Central memory CD8-positive, alpha-beta T cell (primary cell): ENCODE measurements at places on chromosomes 16 and 17.
A peak's percentile ranks its signal among the peaks of the same experiment; 100 is the strongest.

DNA sequence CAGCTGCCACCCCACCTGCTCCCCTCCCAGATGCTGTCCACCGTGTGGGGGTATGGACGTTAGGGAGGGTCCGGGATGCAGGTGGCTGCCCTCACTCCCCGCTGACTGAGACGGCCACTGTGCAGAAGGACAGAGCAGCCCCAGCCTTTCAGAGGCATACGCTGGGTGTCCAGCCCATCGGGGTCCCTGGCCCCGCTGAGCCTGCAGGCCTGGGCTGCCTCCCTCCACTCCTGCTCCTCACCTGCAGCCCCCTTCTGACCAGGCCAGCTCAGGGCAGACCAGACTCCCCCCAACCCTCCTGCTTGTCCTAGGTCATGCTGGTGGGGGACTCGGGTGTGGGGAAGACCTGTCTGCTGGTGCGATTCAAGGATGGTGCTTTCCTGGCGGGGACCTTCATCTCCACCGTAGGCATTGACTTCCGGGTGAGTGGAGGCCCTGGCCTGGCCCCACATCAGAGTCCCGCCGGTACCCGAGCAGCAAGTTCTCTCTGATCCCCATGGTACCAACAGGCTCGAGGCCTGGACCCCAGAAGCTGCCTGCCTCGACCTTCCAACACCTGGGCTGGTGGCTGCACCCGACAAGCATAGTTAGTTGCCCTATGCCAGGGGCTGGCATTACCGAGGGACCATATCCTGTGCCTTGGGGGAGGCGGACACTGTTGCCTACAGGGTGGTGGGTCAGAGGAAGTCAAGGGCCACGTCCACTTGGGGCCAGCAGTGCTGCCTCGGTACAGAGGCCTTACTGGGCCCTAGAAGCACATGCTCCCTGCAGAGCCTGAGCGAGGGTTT lies 1.4 kb downstream of the RAB26 start:
- peaks cover 5% of the 10 kb centered on the region for H3K36me3 ChIP-seq
- peak overlapping the region; percentile 63 for H3K4me3 ChIP-seq
- H3K27me3 ChIP-seq: no peaks in the 10 kb centered on the region
- DNase-seq: no peak
- H3K4me1 ChIP-seq: peaks cover 29% of the 10 kb centered on the region

- peaks cover 6% of the 10 kb centered on the region for H3K4me1 ChIP-seq
- no peak overlapping the region for H3K27ac ChIP-seq
- no peak for DNase-seq
- H3K27me3 ChIP-seq: peaks cover 70% of the 10 kb centered on the region
Observed at GRCh38 chr16:55479430-55480140, 587 bp downstream of the MMP2 start.

- H3K4me1 ChIP-seq: no peaks in the 10 kb centered on the region
- no peaks in the 10 kb centered on the region for H3K36me3 ChIP-seq
- DNase-seq: no peak
- H3K27ac ChIP-seq: no peak overlapping the region
Observed at GRCh38 chr16:14015948-14016347, 55.2 kb upstream of the MRTFB start.

GRCh38 chr17:55649957-55650597 lies 72.6 kb downstream of the TMEM100 start:
- no peaks in the 10 kb centered on the region for H3K36me3 ChIP-seq
- DNase-seq: no peak
- H3K27ac ChIP-seq: no peak overlapping the region
- peaks cover 57% of the 10 kb centered on the region for H3K27me3 ChIP-seq
- H3K4me3 ChIP-seq: no peak overlapping the region

DNA sequence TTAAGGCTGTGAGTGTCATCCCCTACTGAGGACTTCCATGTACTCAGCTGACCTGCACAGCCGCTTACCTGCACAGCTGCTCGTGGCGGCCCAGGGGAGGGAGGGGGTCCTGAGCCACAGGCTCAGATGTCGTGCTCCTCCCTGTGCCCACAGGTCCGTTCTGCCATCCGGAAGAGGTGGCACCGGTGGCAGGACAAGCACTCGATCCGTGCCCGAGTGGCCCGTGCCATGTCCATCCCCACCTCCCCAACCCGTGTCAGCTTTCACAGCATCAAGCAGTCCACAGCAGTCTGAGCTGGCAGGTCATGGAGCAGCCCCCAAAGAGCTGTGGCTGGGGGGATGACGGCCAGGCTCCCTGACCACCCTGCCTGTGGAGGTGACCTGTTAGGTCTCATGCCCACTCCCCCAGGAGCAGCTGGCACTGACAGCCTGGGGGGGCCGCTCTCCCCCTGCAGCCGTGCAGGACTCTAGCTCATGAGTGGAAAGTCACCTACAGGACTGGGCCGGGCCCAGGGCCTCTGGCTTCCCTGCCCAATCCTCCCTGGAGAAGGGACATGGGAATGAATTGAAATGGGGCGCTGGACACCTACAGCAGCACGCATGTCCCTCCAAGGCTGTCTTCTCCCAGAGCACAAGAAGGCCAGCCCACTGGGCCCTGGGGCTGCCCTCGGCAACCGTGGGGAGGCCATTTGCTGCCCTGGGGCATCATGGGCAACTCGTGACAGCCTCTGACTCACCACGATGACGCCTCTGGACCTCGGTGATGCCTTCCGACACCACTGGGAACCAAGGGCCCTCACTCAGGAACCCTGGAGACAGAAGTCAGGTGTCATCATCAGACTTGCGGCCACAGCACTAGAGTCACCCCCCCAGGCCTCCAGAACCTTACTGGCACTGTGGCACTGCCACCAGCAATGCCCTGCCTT lies 9.9 kb upstream of the SPPL2C start:
- no peak for DNase-seq
- no peaks in the 10 kb centered on the region for H3K4me1 ChIP-seq
- no peaks in the 10 kb centered on the region for H3K36me3 ChIP-seq
- no peak overlapping the region for H3K4me3 ChIP-seq
- H3K27ac ChIP-seq: no peak overlapping the region
- peaks cover 24% of the 10 kb centered on the region for H3K27me3 ChIP-seq

GRCh38 chr17:81489998-81490992 lies 22.3 kb downstream of the ACTG1 start:
- no peaks in the 10 kb centered on the region for H3K36me3 ChIP-seq
- H3K4me3 ChIP-seq: peak overlapping the region; percentile 44
- DNase-seq: no peak
- no peak overlapping the region for H3K27ac ChIP-seq
- H3K27me3 ChIP-seq: peaks cover 62% of the 10 kb centered on the region

DNA sequence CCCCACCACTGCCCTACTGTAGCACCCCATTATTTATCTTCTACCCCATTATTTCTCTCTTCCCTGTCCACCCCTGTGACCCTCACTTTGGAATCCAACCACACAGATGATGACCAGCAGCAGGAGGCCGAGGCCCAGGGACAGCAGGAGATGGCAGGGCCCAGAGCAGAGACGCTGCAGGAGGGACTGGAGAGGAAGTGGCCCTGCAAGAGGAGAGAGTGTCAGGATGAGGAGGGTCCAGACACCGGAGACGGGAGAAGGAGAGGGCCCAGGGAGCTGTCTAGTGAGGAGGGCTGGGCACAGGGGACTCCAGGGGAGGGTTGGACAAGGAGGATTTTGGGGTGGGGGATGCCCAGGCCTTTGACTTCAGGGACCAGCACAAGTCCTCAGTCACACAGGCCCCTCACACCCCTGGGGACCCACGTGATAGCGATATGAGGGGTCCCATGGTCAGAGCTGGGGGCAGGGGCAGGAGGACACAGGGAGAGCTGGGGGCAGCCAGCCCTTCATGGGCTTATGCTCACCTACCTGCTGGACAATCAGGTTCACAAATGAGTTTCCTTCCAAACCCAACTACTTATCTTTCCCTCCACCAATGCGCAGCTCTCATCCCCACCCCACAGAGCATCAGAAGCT lies 2.0 kb downstream of the CLEC10A start:
- H3K36me3 ChIP-seq: peaks cover 3% of the 10 kb centered on the region
- peaks cover 27% of the 10 kb centered on the region for H3K4me1 ChIP-seq
- H3K4me3 ChIP-seq: no peak overlapping the region
- no peaks in the 10 kb centered on the region for H3K27me3 ChIP-seq
- peak overlapping the region; percentile 65 for H3K27ac ChIP-seq

GRCh38 chr16:56603589-56603988 lies 4.8 kb upstream of the MT2A start:
- H3K4me3 ChIP-seq: no peak overlapping the region
- no peak overlapping the region for H3K27ac ChIP-seq
- peaks cover 30% of the 10 kb centered on the region for H3K4me1 ChIP-seq
- peaks cover 2% of the 10 kb centered on the region for H3K36me3 ChIP-seq
- H3K27me3 ChIP-seq: peaks cover 13% of the 10 kb centered on the region

DNA sequence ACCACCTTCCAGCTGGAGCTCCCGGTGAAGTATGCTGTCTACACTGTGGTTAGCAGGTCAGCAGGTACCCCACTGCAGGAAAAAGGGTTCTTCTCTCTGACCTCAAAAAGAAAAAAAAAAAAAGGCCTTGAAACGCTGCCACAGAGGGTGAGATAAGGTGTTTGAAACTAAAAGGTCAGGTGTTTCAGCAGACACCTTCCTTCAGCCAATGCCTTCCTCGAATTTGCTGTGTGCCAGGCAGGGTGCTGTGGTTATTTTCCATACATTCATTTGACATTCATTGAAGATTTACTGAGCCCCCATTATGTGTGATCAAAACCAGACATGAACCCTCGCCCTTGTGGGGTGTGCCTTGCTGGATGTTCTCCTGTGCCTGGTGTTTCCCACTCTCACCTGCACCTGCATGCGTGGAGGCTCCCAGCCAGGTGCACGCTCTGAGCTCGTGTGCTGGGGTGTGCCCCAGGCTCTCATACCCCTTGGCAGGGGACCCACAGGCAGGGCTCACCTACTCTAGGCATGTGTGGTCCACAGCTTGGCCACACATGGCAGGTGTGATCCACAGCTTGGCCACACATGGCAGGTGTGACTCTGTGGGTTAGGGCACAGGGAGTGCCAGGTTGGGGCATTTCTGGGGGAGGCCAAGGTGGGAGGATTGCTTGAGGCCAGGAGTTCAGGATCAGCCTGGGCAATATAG lies 15.8 kb upstream of the ITGAD start:
- DNase-seq: no peak
- H3K36me3 ChIP-seq: peaks cover 3% of the 10 kb centered on the region
- H3K27me3 ChIP-seq: no peaks in the 10 kb centered on the region

DNA sequence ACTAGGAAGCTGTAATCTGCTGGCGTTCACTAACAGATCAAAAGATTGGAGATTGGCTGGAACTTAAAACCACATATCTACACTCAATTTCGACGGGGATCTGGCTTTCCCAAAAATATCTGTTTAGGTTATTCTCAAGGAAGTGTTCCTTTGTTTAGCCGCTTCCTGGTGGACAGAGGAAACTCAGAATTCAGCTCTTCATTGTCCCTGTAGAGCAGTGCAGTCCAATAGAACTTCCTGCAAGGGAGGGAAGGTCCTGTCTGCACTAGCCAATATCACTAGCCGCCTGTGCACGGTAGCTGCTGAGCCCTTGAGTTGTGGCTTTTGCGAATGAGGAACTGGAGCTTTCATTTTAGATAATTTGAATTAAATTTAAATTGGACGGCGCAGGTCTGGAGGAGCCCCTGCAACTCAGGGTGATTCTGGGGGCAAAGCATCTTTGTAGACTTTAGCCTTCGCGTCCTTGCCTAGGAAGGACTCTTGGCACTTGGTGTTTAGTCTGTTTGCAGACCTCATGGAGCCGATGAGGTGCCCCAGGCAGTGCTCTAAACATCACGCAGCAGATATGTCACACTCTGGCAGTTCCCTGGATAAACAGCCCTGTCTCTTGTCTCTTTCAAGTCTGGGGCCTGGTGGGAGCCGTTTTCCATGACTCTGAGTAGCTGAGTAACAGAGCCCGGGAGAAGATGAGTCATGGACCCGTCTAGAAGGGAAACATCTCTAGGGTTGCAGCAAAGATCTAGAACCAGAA lies 122.2 kb downstream of the CCDC182 start:
- no peaks in the 10 kb centered on the region for H3K27me3 ChIP-seq
- DNase-seq: no peak
- peaks cover 33% of the 10 kb centered on the region for H3K4me1 ChIP-seq
- no peak overlapping the region for H3K4me3 ChIP-seq
- H3K27ac ChIP-seq: peak overlapping the region; percentile 32
